ENCODE measurements at places on chromosomes 1 and 21.

DNA sequence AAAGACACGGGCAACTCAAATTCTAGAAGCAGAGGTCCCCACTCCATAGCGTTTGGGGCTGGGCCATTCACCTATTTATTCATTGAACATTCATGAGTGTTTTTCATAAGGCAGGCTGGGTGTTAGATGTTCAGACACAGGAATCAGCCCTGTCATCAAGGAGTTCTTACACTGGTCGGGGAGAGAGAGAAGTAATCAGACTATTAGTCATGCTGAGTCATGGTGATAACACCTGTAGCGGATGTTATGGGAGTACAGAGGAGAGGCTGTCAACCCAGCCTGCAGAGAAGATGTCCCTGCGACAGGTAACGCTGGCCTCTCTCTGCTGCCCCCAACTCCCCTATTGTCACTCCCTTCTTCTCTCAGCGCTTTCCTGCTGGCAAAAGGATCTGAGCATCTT is 17.2 kb downstream of the LY9 start:
- peak; percentile 61 for DNase-seq

GRCh38 chr1:217393896-217394295 is 237.0 kb downstream of the GPATCH2 start:
- DNase-seq: no peak

GRCh38 chr1:38455829-38456530 is 403.6 kb downstream of the RRAGC start:
- peak; percentile 8 for DNase-seq

- no peak for DNase-seq
Measured at GRCh38 chr1:199725002-199725565, 302.4 kb upstream of the NR5A2 start.

DNA sequence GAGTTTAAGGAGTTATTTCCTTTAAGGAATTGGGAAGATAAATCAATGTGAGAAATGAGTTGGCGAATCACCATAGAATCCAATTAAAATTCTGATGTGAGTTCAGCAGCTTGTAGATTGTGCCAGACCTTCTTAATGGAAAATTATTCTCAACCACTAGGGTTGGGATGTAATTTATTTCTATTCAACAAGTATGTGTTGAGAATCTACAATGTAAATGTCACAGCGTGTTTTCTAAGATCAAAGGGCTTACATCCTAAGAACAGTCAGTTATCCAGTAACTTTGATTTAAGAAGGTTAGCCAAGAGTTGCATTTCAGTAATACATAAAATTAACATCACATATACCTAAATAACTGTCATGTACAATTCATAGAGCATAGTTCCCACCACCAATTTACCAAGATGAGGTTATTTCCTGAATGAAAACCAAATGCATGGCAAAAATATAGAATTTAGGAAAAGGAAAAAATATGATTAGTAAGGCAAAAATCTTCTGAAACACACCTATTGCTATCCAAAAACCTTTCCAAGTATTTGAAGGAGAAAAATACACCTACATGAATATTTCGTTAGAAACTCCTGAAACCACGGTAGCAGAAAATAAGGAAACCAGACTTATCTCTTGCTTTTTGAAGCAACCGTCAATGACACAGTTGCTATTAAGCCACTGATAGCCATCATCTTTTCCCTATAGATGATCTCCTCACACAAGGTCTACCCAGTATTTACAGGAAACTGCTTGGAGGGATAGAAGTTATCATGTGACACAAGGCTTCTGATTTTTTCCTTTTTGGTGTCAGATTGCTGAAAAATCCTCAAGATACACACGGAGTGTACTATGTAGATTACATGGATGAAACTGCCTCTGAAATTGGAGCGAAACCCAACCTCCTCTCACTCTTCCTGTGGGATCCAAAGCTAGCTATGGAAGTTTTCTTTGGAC is 259.4 kb upstream of the POGK start:
- no peak for DNase-seq
